ENCODE measurements at places on chromosomes 13 and 19. TPM values are rescaled to one million over a fixed set of nuclear protein-coding genes. Genes with fewer than 3 reads are reported as not detected.
A peak's percentile ranks its signal among the peaks of the same experiment; 100 is the strongest.

TDRD12 gene
- total RNA-seq, result 1.1 TPM

HRC gene
- 375 TPM for total RNA-seq

SIGLEC11 gene
- not detected for total RNA-seq

PNMA8C gene
- 0.05 TPM for total RNA-seq

TRPM4 gene
- total RNA-seq, result 18.6 TPM

TSSK6 gene
- 0.91 TPM for total RNA-seq

PRTN3 gene
- not detected for total RNA-seq

KASH5 gene
- total RNA-seq, result not detected

VSIG10L gene
- 1.8 TPM for total RNA-seq

CAMSAP3 gene
- not detected for total RNA-seq

KCNN4 gene
- total RNA-seq, result 0.27 TPM

CPT1C gene
- total RNA-seq, result 1.4 TPM

KISS1R gene
- not detected for total RNA-seq

EXOC3L2 gene
- not detected for total RNA-seq

PIAS4 gene
- 22.2 TPM for total RNA-seq

MCEMP1 gene
- total RNA-seq, result not detected

FREM2 gene
- total RNA-seq, result 0.57 TPM

ZNF667 gene
- 3.1 TPM for total RNA-seq

DNA sequence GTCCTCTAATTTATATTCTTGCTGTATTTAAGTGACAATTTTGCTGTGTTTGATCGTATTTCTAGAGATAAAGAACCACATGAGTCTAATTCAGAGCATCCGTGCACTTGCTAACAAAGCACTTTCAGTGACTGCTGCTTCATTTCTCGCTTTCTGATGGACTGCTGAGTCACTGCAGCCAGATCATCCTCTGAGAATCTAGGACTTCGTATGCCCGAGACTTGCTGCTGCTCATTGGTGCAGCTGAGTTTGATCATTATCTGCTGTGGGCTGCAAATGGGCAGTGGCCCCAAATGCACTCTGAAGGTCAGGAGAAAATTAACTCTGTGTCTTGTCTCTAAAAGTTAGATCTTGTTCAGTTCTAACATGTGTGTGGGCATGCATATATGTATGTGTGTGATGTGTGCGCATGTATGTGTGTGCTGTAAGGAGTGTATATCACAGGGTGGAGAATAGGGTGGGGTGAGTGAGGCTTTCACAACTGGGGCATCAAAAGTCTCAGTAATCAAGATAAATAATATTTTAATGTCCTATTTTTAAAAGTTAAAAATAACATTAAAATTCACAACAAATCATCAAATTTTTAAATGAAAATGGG, 342.6 kb downstream of the MTUS2 start:
- peak; percentile 24 for DNase-seq

DNA sequence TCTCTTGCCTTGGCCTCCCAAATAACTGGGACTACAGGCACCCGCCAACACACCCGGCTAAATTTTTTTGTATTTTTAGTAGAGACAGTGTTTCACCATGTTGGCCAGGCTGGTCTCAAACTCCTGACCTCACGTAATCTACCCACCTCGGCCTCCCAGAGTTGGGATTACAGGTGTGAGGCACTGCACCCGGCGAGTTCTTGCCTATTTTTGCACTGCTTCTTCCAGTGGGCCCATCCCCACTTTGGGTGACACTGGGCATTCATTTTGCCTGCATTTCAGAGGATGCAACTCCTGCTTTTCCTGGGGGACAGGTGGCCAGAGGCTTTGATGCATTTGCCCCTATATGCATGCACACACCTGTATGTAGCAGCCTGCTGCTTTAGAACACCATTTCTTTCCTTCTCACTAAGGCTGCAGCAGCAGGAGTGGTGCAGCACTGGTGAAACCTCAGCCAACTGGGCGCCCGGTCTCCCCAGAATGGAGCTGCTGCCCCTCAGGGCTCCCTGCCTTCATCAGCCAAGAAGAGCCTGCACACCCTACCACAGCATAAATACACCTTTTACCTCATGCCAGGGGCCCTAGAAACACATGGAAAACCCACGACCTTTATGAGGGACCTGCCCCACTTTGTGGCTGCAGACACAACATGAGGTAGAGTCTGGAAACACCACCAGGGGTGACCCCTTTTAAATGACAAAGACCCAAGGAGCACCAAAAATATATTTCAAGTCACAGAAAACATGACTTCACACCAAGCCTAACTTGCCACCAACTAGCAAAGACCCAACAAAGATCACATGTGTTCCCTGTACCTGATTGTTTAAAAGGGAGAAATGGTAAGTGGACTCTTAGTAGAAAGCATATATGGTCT, 36.8 kb upstream of the POP4 start:
- no peak for DNase-seq

GRCh38 chr13:52061587-52061986, 37.1 kb downstream of the UTP14C start:
- peak; percentile 58 for DNase-seq

GRCh38 chr19:48807590-48808308, 3.1 kb downstream of the BCAT2 start:
- DNase-seq, result no peak

- DNase-seq, result peak; percentile 69
These were observed 51.5 kb upstream of the GTF3A start for GRCh38 chr13:27372896-27373295.

- no peak for DNase-seq
These were observed 799 bp downstream of the NR1H2 start for GRCh38 chr19:50377051-50377461.

DNA sequence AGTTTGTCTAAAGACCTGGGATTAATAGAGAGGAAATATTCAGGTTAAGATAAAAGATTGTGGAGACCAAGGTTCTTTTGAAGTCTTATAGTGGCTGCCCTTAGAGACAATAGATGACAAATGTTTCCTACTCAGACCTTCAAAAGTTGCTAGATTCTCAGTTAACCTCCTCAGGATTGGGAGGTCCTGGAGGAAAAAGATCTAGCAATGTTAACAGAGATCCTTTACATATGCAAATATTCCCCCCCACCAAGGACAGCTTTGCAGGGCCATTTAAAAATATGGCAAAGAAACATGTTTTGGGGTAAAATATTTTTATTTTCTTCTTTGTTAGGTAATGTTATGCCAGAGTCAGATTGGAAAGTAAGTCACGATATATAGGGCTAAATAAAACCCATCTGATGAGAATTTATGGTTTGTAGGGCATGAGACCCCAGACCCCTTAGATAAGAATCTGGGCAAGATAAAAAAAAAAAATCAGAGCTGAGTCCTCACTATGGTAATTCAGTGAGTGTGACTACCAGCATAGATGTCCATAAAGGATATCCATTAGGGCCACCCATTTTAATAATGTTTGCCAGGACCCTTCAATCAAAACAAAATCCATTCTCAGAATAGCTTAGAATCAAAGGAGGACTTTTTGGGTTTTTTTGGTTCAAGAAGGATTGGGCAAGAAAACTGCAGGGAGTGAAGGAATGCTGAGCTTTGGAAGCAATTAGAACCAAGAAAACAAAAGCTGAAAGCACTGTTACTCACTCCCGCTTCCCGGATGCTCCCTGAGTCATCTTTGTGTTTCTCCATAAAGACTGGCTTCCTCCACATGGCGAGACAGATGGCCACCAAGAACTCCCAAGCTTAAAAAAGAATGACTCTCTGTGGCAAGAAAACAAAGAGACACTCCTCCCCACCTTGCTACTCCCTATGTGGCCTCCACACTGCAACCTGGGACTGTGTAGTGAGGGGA, 28.2 kb downstream of the VSTM1 start:
- peak; percentile 81 for DNase-seq

DNA sequence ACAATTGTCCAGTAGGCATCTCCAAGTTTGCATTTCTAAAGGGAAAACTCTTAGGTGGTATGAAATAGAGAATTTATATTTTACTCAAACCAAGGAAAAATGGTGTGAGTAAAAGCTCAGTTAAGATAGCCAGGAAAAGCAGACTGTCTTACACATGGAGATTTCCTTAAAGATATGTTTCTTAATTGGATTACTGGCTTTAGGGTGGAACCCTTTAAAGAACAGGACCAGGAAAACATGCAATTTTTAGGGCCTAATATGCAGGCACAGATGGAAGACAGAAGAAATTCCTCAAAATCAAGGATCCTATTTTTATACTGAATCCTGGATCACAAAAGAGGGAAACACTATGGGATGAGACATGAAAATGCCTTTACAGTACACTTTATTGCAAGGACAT, 100.3 kb upstream of the PCDH17 start:
- DNase-seq, result no peak

- DNase-seq, result no peak
These were observed 49.3 kb downstream of the MBD3L1 start for GRCh38 chr19:8881512-8881911.

- peak; percentile 95 for DNase-seq
These were observed 96.2 kb downstream of the CYSLTR2 start for GRCh38 chr13:48749699-48750473.

GRCh38 chr19:52296773-52297600, at the start of gene ZNF480:
ZNF480 (plus strand) TSS chr19:52297169; CDS start chr19:52300413, 3,244 bp downstream.
- DNase-seq, result peak; percentile 89

DNA sequence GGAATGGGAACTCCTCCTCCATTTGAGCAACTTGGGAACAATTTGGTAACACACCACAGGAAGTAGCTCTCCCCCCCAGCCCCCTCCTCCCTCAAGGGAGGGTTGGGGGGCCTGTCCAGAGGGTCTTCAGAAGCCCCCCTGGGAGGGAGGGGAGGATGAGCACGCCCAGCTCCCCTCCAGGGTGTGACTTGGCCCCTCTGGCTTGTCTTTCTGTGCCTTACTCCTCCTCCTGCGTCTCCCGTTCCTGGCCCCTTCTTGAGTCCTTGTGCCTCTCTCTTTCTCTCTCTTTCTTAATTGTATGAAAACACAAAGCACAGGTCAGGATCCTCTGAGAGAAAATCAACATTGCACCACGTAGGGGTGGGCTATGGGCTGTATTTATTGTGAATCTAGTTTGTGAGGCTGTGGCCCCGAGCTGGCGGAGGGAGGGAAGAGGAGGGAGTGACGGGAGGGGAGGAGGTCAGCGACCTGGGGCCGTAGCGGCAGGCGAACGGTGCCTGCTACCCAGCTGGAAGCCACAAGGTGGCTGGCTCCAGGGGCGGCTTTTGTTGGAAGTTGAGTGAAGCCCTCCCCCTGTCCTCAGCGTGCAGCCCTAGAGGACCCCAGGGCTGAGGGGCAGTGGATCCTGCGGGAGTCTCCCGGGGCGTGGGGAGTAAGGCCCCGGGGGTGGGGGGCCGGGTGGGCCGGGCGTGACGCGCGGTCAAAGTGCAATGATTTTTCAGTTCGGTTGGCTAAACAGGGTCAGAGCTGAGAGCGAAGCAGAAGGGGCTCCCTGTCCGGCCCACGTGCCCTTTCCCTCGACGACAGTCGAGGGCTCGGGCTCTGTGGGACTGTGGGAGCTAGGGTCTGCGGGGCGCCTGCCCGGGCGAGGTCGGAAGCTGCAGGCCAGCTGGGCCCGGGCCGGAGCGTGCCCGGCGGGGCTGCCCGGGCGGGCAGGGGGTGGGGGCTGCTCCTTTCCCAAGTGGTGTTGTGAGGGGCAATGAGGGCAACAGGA, 6.4 kb downstream of the LYL1 start:
- DNase-seq, result no peak

- DNase-seq, result peak; percentile 9
These were observed 11.4 kb downstream of the FCHO1 start for GRCh38 chr19:17762505-17763229.

DNA sequence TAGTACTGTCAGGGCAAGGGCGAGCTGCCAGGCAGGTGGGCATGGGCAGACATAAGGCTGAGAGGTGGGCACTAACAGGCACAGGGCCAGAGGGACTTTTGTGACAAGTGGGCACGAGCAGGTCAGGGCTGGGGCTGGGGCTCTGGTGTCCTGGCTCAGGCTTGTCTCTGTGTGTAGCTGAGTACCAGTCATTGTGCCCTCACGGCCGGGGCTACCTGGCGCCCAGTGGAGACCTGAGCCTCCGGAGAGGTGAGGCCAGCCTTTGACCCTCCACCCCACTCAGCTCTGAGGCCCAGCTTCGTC, 21.6 kb downstream of the LTBP4 start:
- DNase-seq, result no peak

- DNase-seq, result no peak
These were observed 5.8 kb downstream of the TEAD2 start for GRCh38 chr19:49356382-49356781.

GRCh38 chr19:45160870-45161737, at the start of gene NKPD1:
NKPD1 (minus strand) TSS chr19:45160982; CDS start chr19:45160150, 832 bp downstream.
- no peak for DNase-seq

DNA sequence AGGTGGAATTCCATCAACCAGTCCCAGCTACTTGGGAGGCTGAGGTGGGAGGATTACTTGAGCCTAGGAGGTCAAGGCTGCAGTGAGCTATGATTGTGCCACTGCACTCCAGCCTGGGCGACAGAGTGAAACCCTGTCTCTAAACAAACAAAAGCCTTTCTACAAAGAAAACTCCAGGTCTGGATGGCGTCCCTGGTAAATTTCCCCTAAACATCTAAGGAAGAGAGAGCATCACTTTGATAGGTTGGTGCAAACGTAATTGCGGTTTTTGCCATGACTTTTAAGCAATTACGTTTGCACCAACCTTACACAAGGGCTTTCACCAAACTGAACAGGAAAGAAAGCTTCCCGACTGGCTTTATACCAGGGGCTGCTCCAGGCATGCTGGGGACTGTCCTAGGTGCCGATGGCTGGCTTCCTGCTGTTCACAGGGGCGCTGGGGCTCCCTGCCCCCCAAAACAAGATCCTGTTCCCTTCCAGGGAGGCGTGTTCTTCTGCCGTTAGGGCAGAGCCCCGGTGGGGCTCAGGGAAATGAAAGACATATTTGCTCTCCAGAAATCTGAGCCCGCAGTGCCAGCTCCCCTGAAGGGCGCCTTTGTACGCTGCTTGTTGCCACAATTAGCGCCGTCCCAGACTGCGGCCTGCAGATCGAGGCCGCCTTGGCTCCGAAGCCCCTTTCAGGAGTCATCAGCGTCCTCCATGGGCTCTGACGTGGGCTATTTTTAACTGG, 38.7 kb upstream of the KLF2 start:
- DNase-seq, result no peak

DNA sequence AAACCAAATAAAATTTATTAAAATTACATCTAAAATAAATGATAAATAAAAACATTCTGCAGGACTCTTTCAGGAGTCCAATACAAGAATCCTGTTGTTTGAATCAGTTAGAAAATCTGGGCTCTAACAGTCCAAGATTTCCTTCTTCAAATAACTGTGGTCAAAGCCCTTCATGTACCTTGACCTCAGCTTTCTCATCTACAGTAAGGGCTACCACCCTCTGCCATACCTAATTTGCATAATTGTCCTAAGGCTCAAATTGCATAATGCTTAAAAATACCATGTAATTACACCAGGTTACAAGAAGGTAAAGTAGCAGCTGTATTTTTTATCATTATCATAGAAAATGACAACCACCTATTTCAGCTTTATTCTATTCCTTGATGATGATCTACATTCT, 54.3 kb downstream of the XPO4 start:
- no peak for DNase-seq

- no peak for DNase-seq
These were observed 488.3 kb downstream of the FOXO1 start for GRCh38 chr13:40178130-40178529.

DNA sequence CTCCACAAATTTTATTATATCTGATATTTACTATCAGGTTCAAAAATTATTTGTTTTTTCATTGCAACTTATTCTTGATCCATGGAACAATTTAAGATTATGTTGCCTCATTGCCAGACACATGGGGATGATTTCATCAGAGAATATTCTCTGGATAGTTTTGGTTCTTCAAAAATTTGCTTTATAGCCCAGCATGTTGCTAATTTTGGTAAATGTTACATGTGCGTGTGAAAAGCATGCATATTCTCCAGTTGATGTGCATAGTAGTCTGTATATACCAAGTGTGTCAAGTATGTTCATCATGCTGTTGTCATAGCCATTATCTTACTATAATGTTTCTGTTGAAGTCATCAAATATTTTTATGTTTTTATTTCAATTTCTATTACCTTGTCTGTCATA, 122.3 kb downstream of the RFC3 start:
- DNase-seq, result no peak

GRCh38 chr19:11697284-11697855, 41.4 kb downstream of the ZNF823 start:
- peak; percentile 35 for DNase-seq

Data from myocyte (in vitro differentiated cells).